ENCODE measurements at places on chromosomes 16 and 17. TPM values are rescaled to one million over a fixed set of nuclear protein-coding genes. Genes with fewer than 3 reads are reported as not detected.

DNA sequence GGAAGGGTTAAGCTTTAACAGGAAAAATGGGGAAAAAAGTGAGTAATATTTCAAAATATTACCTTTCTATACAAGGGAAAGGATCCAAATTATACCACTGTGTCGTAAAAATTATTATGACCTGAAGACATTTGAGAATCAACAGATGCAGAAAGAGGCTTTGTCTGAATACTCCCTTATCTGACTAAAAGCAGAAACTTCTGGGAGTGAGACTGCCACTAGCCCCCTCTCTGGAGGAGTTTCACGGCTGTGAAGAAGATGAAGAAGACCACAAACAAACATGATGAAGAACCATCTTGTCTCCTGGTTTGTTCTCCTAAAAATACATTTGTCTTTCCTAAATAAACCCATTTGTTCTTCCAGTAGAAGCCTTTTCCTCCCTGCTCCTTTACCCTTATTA lies 29.4 kb downstream of the CNTROB start:
- H3K27ac ChIP-seq: no peak overlapping the region
- DNase-seq: no peak
- H3K36me3 ChIP-seq: no peaks in the 10 kb centered on the region
- H3K4me3 ChIP-seq: no peak overlapping the region
- H3K4me1 ChIP-seq: no peaks in the 10 kb centered on the region
- H3K27me3 ChIP-seq: no peaks in the 10 kb centered on the region

DNA sequence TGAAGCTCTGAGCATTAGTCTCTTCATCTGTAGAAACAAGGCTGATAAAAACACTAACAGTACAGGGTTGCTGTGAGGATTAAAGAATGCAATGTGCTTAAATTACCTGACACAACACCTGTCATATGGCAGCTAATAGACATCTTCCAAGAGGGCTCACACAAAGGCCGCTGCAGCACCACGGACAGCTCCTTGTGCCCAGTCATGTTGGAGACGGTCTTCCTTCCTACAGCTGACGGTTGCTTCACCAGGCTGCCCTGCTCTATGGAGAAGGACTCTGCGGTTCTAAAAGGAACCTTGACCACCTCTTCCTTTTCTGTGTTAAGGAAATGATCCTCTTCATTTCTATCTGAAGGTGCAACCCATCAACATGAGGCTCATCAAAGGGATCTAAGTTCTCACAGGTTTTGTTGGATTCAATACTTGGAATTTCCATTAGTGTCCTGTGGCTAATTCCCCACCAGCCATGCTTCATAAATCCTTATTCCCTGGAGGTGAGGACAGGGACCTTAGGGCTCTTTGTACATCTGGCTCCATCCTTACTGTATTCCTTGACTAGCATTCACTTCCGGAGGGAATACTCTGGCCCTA lies 138.9 kb upstream of the CES5A start:
- H3K27me3 ChIP-seq: no peaks in the 10 kb centered on the region
- no peak overlapping the region for H3K4me3 ChIP-seq
- H3K36me3 ChIP-seq: no peaks in the 10 kb centered on the region
- no peak overlapping the region for H3K27ac ChIP-seq
- H3K4me1 ChIP-seq: no peaks in the 10 kb centered on the region

GRCh38 chr17:73765824-73766563 lies 121.7 kb upstream of the SDK2 start:
- no peak overlapping the region for H3K4me3 ChIP-seq
- H3K27ac ChIP-seq: no peak overlapping the region

GRCh38 chr17:60314423-60314822 lies 77.5 kb downstream of the USP32 start:
- no peaks in the 10 kb centered on the region for H3K27me3 ChIP-seq
- no peaks in the 10 kb centered on the region for H3K4me1 ChIP-seq
- no peak overlapping the region for H3K27ac ChIP-seq
- no peak overlapping the region for H3K4me3 ChIP-seq
- no peaks in the 10 kb centered on the region for H3K36me3 ChIP-seq

DNA sequence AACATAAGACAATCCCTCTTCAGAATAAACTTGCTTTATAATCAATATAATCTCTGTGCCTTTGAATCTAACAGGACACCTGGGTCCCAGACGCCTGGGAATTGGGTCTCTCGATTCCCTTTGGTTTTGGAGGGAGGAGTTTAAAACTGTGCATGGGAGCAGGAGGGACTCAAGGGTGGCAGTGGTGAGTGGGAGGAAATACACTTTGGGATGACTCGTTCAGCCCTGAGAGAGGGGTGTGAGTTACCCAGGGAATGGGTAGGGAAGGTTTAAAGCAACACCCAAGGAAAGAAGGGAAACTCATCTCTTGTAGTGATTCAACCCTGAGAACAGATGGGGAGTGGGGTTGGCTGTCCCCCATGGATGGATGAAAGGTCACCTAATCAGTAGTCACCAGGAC lies 1.6 kb downstream of the RANGRF start:
- H3K27ac ChIP-seq: no peak overlapping the region
- peaks cover 3% of the 10 kb centered on the region for H3K36me3 ChIP-seq
- no peak for DNase-seq
- no peaks in the 10 kb centered on the region for H3K27me3 ChIP-seq
- peaks cover 25% of the 10 kb centered on the region for H3K4me1 ChIP-seq
- no peak overlapping the region for H3K4me3 ChIP-seq

DNA sequence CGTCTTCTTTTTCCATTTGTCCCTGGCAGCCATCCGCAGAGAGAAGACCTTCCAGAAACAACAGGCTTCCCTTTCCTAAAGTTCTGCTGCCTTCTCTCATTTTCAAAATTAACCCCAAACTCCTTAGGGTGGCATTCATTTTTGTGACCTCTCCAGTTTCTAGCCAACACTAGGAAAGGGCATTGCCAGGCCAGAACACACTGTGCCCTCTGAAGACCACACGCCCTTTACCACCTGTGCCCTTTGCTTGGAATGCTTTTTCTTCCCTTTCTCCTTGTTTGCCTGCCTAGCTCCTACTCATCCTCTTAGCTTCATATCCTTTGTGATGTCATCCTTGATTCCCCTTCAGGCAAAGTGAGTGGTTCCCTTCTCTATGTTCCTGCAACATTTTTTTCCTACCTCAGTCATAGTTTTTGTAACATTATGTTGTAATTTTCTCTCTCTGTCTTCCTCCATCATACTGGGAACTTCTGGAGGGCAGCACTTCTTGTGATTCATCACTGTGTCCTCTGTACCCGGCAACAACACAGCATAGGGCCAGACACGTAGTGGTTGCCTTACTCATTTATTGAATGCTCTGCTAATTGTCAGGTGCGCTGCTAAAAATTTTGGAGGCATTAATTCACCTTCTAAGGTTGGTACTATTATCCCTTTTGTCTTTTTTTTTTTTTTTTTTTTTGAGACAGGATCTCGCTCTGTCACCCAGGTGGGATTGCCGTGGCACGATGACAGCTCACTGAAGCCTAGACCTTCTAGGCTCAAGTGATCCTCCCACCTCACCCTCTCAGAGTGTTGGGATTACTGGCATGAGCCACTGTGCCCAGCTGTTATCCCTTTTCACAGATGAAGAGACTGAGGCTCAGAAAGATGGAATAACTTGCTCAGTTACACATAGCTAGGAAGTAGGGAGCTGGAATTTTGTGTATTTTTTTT lies 1.0 kb downstream of the KAT8 start:
- peak overlapping the region; percentile 83 for H3K27ac ChIP-seq
- no peak for DNase-seq
- H3K27me3 ChIP-seq: no peaks in the 10 kb centered on the region
- peaks cover 16% of the 10 kb centered on the region for H3K4me1 ChIP-seq
- peaks cover 39% of the 10 kb centered on the region for H3K36me3 ChIP-seq

DNA sequence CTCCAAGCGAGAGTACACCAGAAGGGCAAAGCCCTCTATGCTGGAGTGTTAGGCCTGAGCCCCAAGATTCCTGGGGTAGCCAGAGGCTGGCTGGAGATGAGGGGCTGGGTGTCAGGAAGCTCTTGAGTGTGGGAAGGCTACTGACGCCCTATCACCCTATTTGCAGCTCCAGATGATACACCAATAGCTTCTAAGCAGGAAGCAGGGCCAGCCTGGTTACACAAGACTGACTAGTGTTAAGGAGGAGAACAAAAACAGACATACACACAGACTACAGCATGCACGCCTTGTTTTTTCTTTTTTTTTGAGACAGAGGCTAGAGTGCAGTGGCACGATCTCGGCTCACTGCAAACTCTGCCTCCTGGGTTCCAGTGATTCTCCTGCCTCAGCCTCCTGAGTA lies 15.9 kb downstream of the POLR3K start:
- no peak overlapping the region for H3K27ac ChIP-seq
- peaks cover 4% of the 10 kb centered on the region for H3K36me3 ChIP-seq
- peaks cover 10% of the 10 kb centered on the region for H3K4me1 ChIP-seq
- H3K27me3 ChIP-seq: no peaks in the 10 kb centered on the region

DNA sequence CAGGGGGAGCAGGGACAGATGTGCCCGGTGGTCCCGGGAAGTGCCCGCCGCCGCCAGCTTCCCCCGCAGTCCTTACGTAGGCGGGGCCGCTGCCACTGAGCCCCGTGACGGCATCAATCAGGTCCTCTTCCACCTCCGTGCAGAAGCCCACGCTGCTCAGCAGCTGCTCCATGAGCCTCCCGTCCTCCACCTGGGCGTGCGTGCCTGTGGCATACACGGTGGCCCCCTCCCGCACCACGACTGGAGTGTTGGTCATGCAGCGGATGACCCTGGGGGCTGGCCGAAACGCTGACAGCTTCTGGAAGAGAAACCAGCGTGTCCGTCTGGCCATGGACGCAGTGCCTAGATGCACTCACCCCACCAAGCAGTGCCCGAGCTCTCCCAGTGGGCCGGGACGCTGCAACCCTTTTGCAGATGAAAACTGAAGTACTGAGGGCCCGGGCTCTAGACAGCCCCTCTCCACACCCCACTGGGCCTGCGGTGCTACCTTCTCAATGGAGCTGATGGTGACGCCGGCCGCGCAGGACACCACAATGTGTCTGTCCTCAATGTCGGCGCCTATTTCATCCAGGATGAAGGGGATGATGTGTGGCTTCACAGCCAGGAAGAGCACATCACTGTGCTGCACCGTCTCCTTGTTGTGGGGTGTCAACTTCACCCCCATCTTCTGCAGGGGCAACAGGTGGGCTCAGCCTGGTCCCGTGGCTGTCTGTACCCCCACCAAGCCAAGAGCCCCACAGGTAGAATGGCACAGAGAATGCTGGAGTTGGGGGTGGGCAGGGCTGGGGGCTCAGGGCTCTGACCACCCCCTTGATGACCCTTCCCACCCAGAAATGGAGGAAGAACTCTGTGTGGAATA lies 2.0 kb downstream of the PYCR1 start:
- H3K36me3 ChIP-seq: no peaks in the 10 kb centered on the region
- peaks cover 5% of the 10 kb centered on the region for H3K4me1 ChIP-seq
- no peak for DNase-seq
- no peak overlapping the region for H3K27ac ChIP-seq
- no peaks in the 10 kb centered on the region for H3K27me3 ChIP-seq
- no peak overlapping the region for H3K4me3 ChIP-seq

- no peaks in the 10 kb centered on the region for H3K36me3 ChIP-seq
- no peak for DNase-seq
- H3K27me3 ChIP-seq: no peaks in the 10 kb centered on the region
Measured at GRCh38 chr17:56752263-56752836, 81.4 kb downstream of the C17orf67 start.

DNA sequence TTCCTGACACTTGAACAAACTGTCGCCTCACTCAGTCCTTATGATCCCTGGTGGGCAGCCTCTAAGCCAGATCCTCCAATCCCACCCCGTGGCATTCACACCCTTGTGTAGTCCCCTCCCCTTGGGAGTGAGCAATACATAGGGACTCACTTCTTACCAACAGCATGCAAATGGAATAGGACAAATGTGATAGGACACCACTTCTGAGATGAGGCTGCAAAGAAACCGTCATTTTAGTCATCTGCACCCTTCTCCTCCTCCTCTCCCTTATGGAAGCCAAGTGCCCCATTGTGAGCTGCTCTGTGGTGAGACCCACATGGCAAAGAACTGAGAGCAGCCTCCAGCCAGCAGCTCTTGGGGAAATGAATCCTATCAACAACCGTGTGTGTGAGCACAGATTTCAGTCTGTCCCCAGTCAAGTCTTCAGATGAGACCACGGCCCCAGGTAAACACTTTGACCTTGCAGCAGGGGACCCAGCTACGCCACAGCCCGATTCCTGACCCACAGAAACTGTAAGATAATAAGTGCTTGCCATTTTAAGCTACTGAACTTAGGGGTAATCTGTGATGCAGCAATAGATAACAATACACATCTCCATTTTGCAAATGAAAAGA lies 46.9 kb downstream of the ZFHX3 start:
- H3K4me1 ChIP-seq: no peaks in the 10 kb centered on the region
- no peaks in the 10 kb centered on the region for H3K36me3 ChIP-seq
- H3K27me3 ChIP-seq: no peaks in the 10 kb centered on the region
- no peak overlapping the region for H3K27ac ChIP-seq

DNA sequence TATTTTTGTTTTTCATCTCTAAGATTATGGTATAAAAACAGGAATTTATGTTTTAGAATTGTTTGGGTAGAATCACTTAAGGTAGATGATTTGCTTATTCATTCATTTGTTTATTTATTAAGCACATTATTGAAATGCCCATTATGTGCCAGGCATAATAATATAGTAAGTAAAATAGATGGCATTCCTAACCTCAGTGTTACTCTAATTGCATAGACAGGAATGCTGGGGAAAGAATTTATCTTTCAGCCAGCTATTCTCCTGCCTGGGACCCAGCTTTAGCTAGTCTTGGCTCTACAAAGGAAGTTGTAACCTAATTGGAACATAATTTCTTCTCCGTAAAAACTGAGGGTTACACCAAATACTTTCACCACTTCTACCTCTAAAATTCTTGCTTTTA lies 44.6 kb downstream of the NFAT5 start:
- no peaks in the 10 kb centered on the region for H3K4me1 ChIP-seq
- no peak overlapping the region for H3K27ac ChIP-seq
- DNase-seq: no peak

GRCh38 chr16:58217311-58217925 lies 19.5 kb upstream of the CSNK2A2 start:
- no peak overlapping the region for H3K4me3 ChIP-seq
- no peaks in the 10 kb centered on the region for H3K4me1 ChIP-seq
- H3K27ac ChIP-seq: no peak overlapping the region

GRCh38 chr16:1182316-1182671 lies 29.4 kb downstream of the CACNA1H start:
- no peaks in the 10 kb centered on the region for H3K27me3 ChIP-seq
- DNase-seq: no peak
- no peak overlapping the region for H3K27ac ChIP-seq
- no peaks in the 10 kb centered on the region for H3K36me3 ChIP-seq
- no peak overlapping the region for H3K4me3 ChIP-seq
- no peaks in the 10 kb centered on the region for H3K4me1 ChIP-seq

DNA sequence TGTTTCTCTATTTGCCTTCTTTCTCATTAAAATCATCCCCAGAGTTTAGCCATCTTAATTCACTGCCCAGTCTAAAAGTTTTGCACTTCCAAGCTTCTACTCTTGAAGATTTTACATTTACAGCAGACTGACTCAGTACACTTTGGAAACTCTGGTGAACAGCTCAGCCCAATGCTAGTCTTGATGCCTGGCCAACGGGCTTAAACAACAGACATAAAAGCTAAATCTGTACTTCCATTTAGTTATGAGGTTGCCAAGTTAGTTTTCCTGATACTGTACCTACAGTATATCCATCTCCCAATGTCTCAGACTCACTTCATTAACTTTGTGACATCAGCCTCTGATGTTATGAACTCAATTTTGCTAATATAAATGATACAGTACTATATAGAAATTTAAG lies 891.8 kb upstream of the SOX9 start:
- H3K27ac ChIP-seq: no peak overlapping the region
- H3K36me3 ChIP-seq: no peaks in the 10 kb centered on the region

The KRT14 gene
- 20.7 TPM for total RNA-seq

The B9D1 gene
- total RNA-seq: 5.4 TPM

The PRDM7 gene
- not detected for total RNA-seq

The CES3 gene
- total RNA-seq: 0.09 TPM

The GRIN2C gene
- total RNA-seq: 0.05 TPM

The MEAK7 gene
- 7.3 TPM for total RNA-seq

The ZNF469 gene
- total RNA-seq: 0.61 TPM

All from thymus (tissue), 14 donors.